ENCODE measurements at places on chromosomes 11 and 22.

GRCh38 chr11:95650276-95650675 lies 139.3 kb downstream of the FAM76B start:
- DNase-seq: no peak

DNA sequence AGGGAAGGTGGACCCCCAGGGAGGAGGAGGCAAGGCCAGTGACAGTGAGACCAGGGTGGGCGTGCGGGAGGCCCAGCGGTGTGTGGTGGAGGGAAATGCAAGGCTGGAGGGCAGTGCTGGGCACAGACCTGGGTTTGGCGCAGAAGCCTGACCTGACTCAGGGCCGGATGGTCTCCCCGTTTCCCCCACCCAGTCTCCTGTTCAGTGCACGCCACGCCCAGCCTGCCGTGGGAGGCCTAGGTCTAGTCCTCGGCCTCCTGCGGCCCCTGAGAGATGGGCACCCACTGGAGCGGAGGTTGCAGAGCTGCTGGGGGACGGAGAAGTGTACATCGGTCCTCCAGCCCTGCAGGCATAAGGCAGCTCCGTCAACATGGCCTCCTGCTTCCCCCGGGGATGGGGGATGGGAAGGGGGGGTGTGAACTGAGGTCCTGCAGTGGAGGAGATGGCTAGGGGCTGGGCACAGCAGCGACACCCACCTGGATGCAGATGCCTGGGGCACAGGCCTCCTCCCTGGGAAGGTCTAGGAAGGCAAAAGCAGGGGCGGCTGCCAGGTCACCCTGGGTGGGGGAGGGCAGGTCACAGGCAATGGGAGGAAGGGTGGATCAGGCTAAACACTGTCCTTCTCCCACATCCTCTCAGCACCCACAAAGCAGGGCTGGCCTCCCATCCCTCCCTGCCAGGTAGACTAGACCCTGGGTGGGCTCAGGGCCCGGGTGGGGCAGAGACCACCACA lies 15.9 kb downstream of the IL17REL start:
- DNase-seq: no peak

- DNase-seq: peak; percentile 37
Measured at GRCh38 chr11:44950625-44951476, at the start of gene TP53I11. TP53I11 (minus strand) TSS chr11:44950883; CDS start chr11:44938335, 12,548 bp downstream.

GRCh38 chr11:636511-637332 lies at the start of gene DRD4:
DRD4 (plus strand) TSS chr11:637269; CDS start chr11:637305, 36 bp downstream.
- DNase-seq: no peak

- peak; percentile 95 for DNase-seq
Measured at GRCh38 chr11:39209981-39210380, 2249.5 kb downstream of the LRRC4C start.

DNA sequence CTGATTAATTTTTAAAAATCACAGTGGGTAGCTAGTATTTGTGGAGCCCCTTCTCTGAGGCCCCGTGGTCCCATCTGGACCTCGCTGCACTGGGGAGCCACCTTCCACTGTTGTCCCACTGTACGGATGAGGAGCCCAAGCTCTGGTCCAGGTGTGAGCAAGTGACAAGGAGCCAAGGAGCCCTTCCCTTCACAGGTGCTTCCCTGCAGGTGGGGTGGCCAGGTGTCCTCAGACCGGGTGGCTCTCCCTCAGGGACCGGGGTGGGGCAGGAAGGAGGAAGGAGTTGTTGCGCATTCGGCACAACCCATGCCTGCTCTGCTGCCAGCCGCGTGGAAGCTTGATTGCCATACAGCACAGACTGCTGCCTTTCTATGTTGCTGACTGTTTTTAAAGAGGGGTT lies 10.4 kb upstream of the SEPTIN5 start:
- DNase-seq: no peak

DNA sequence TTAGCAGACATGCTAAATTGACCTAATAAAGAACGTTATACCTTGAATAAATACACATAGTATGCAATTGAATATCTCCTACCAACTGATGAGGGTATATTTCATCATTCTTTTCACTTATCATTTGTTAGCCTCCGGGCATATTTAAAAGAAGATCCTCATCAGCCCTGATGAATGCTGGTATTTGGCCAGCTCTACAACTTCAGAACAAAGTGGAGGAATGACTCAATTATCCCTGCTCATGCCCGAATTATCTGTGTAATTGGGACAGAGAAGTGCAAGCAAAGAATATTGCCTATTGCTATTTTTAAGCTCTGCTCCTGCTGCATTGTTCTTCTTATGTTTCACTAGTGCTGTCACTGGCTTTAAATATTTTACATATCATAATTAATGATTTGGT lies 622.1 kb downstream of the METTL15 start:
- no peak for DNase-seq

- DNase-seq: no peak
Measured at GRCh38 chr11:58192229-58192628, 3.4 kb downstream of the OR9Q2 start.

- DNase-seq: no peak
Measured at GRCh38 chr22:50684501-50684900, 11.9 kb downstream of the SHANK3 start.

GRCh38 chr11:125504580-125504979 lies 8.5 kb upstream of the FEZ1 start:
- no peak for DNase-seq

All from NCI-H446 treated with DMSO at 0.1 percent for 48 hours (cell line).